ENCODE measurements at places on chromosomes 12 and 14.

DNA sequence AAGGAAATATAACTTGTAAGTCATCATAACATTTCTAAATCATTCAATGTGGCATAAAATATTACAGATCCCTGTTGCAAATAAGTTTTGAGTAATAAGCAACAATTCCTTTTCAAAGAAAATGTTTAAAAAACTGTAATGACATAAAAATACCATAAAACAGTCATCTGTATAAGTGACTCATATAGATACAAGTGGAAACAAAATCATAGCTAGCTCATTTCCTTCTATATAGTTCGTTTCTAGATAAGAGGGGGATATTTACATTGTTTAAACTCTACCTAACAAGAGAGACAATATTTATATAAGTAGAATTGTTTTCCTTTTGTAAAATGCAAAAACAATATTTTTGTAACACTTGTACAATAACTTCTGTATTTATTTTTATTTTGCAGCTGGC, 148.9 kb downstream of the GRIP1 start:
- no peak for DNase-seq

DNA sequence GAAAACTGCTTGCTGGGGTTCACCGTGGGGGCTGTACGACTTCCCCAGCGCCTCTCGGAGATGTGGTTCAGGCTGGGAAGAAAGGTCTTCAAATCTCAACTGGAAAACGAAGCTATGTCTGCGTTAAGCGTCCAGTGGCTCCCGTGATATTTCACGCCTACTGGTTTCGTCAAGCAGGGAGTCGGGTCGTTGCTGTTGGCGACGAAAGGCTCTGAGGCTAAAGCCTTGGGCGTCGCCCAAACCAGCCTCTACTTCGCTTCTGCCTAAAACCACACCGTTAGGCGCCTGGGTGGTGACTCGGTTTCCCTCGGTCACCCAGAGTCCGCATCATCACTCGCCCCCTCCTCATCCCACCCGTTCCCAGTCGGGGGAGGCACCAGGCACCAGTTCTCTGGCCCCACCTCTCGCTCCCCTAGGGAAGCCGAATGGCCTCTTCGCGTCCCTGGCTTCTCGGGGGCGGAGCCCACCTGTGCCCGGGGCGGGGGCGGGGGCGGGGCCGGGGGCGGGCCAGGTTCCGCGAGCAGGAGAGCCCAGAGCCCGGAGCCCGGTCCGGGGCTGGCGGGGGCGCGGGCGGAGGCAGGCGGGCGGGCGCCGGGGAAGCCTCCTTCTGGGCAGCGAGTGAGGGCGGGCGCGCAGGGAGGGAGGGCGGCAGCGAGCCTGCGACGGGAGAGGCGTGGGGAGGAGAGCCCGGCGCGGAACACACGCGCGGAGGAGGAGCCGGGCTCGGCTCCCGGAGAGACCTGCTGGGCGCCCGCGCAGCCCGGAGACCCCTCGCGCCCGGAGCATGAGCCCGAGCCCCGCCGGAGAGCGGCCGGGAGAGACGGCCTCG, at the start of gene B4GALNT3:
B4GALNT3 (plus strand) TSS at position 510 of the 829 bp plus-strand sequence. CDS start 438 bp downstream, outside the sequence.
- no peak for DNase-seq

- no peak for DNase-seq
These were observed 14.7 kb downstream of the BLTP3B start for GRCh38 chr12:100127766-100128511.

- no peak for DNase-seq
These were observed 15.2 kb downstream of the ERC1 start for GRCh38 chr12:1006255-1006654.

GRCh38 chr12:13452955-13453570, 256.5 kb downstream of the EMP1 start:
- no peak for DNase-seq

Measured in NCI-H2227 treated with DMSO at 0.1 percent for 48 hours (cell line).